ENCODE measurements at places on chromosomes 4 and X.

- DNase-seq, result no peak
Measured at GRCh38 chr4:82975792-82976191, 34.8 kb downstream of the LIN54 start.

GRCh38 chr4:66376921-66377320 is 706.6 kb upstream of the EPHA5 start:
- no peak for DNase-seq

DNA sequence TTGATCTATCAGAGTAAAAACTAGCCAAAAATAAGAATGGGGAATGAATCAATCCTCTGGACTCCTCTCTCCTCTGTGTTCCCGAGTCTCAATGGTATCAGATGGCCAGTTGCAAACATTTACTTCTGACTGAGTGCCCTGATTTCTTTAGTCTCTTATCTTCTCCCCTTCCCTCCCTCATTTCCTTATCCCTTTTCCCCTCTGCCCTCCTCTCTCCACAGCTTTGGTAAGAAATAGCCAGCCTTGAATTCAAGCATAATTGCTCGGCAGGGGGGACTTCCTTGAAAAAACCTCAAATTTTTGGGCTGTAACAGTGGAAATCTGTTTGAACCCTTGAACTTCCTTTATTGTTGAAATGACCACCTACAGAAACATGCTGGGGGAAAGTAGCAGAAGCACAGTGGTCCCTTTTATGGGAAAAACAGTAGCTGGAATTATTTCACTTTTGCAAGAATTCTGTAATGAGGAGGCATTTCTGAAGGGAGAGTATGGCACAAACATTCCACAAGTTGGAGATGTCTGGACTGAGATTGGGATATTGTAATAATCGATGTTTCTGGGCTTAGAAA is 40.3 kb downstream of the NHS start:
- no peak for DNase-seq

- no peak for DNase-seq
Measured at GRCh38 chr4:86846921-86847320, 2.3 kb downstream of the SLC10A6 start.

GRCh38 chr4:22477136-22477812 is 38.6 kb downstream of the ADGRA3 start:
- no peak for DNase-seq

DNA sequence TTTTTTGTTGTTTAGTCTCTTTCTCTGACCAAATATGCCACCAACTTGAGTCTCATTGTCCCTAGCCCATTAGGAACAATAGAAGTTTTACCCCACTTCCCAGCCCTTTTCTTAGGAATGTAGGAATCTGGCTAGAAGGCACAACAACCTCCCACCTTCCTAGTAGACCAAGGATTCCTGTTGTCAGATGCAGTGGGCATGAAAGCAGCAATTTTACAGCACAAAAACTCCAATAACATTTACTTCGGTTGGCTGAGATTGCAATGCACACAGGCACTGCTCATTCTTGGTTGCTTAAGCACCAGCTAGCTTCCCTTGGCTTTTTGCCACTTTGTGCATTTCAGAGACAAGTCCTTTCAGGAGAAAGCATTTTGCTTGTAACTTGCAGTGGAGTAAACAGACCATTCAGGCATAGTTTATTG is 312.8 kb downstream of the TENM3 start:
- no peak for DNase-seq

Measured in activated T-helper 1 cell treated with anti-CD3 and anti-CD28 coated beads, Interleukin-2, amount 50 U/mL, for 16 hours (primary cell).